ENCODE measurements at places on chromosomes 5 and 9.

GRCh38 chr5:122982376-122982775, 54.1 kb downstream of the PPIC start:
- no peak for DNase-seq

DNA sequence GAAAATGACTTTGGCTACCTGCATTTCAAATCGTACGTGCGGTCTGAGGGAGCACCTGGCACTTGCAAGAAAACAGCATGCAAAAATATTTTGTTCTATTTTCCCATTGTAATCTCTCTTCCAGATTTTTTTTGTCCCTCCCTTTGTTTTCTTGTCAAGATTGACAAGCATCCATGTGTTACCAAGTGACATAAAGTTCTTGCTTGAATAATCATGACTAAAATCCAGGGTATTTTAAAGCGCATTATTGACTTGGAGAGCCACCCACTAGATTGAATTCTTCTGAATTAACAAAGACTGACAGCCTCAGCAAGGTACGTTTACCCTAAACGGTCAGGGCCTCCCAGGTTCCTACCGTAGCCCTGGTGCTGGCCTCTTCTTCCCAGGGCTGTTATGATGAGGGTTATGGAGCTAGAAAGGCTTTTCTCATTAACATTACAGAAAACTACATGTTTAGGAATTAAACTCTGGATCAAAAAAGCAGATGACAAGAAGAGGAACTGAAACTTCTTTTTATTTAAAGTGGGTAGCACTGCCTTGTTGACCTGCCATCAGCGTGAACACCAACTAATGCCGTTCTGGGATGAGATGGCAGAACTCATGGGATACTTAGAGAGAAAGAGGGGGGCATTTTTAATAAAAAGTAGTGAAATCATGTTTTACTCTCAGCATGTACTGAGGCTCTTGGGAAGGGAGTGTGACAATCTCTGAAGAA, 297.0 kb downstream of the EFNA5 start:
- DNase-seq, result no peak

DNA sequence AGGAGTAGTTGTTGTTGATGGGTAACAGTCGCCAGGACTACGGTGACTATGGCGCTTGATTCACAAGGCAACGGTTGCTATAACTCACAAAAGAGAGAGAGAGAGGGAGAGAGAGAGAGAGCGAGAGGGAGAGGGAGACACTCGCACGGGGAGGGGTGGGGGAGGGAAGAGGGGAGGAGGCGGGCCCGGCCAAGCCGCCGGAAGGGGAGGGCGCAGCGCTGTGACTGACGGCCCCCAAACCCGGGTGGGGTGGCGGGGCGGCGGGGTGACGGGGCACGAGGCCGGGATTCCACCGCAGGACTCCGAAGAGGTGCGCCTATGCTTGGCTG, at the start of gene RFX3:
Gene RFX3, minus strand, starts transcription at position 166 of the 329 bp plus-strand sequence. CDS start 130,413 bp downstream, outside the sequence.
- DNase-seq, result peak; percentile 87

- DNase-seq, result no peak
Observed at GRCh38 chr5:135391869-135392255, 7.2 kb downstream of the MACROH2A1 start.

DNA sequence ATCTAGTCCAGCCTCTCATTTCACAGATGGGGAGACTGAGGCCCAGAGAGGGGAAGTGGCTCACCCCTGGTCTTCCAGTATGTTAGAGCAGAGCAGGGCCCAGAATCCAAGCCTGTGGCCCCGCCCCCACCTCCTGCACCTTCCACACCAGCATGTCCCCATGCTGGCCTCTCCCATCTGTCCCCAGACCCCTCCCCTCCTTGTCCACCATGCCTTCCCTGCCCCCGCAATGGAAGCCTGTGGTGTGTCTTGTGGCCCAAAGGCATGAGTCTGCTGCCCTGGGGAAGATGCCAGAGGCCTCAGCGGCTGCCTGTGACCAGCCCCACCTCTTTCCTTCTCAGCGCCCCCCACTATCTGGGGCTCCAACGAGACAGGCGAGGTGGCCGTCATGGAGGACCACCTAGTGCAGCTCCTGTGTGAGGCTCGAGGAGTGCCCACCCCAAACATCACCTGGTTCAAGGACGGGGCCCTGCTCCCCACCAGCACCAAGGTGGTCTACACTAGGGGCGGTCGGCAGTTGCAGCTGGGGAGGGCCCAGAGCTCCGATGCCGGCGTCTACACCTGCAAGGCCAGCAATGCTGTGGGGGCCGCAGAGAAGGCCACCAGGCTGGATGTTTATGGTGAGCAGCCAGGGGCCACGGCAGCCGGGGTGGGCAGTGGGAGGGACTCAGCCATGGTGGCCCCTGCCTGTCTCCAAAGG, 87.2 kb downstream of the HMCN2 start:
- no peak for DNase-seq

GRCh38 chr5:29162297-29162696, 2031.2 kb upstream of the CDH6 start:
- DNase-seq, result no peak

DNA sequence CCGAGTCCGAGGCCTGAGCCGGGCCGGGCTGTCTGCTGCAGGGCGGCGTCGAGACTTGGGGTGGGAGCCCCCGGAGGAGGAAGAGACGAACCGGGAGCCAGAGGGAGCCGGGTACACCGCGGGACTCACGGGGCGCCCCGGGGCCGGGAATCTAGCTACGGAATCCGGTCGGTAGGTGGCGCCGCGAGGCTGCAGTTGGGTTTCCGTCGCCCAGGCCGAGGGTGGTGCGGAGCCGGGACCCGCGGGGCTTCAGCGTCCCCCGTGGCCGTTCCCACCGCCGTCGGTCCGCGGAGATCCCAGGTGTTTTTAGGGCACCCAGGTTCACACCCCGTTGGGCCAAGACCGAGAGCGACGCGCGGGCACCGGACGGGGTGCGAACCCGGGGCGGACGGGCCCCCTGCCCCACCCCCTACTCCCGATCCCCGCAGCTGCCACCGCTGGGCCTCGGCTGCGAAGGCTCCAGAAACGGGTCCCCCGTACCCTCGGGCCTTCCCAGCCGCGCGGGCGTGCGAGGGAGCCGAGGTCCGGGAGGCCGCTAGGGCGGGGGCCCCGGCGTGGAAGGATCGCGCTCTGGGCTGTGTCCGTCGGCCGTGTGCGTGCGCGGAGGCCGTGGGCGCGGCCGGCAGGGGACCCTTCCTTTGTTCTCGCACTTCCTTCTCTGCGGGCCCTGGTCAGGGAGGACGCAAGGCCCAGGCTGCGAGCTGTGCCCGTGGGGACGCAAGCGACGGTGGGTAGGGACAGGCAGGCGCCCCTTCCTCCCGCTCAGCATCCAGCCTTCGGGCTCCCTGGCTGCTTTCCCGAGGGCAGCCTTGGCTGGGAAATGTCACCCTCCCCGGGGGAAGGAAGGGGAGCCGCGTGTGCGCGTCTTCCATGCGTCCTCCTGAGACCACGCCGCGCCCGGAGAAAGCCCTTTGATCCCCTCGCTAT, 146.6 kb downstream of the GAPVD1 start:
- peak; percentile 38 for DNase-seq

DNA sequence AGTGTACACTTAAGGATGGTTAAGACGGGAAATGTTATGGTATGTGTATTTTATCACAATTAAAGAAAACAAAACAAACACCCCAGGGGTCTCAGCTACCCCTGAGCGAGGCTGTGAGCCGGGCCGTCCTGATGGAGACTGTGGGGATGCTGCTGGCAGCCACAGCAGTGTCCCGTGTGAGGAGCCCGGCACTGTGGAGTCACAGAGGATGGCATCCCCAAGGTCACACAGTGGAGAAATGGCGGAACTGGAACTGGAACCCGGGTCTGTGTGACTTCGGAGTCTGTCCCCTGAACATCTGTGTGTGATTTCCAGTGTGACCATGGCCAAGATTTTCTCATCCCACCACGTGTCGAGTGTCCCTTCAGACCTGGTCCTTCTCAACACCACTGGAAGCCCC, 80.7 kb upstream of the PHYKPL start:
- no peak for DNase-seq

- no peak for DNase-seq
Observed at GRCh38 chr5:90015584-90016018, 394.0 kb downstream of the CETN3 start.

- DNase-seq, result no peak
Observed at GRCh38 chr5:66863243-66864170, 267.3 kb downstream of the MAST4 start.

- no peak for DNase-seq
Observed at GRCh38 chr9:133742251-133742650, 4.1 kb upstream of the SARDH start.

GRCh38 chr9:99226054-99226453, 4.0 kb downstream of the SEC61B start:
- DNase-seq, result no peak

- no peak for DNase-seq
Observed at GRCh38 chr5:113871972-113872371, 358.5 kb downstream of the YTHDC2 start.

DNA sequence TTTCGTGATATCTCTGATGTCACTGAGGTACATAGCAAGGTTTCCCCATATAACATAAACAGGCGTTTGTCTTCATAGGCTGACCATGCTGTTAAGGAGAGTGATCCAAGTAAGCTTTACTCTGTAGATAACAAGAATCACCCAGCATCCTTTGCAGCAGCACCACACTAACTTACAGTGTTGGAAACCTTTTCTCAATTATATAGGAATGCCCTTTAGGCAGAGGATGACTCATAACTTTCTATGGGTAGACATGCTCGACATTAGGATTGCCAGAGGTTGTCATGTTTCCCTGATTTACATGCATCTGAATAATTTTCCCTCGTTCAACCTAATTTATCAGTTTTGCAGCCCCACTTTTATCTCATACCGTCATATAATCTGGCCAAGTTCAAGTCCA, 870.0 kb upstream of the CDH9 start:
- no peak for DNase-seq

DNA sequence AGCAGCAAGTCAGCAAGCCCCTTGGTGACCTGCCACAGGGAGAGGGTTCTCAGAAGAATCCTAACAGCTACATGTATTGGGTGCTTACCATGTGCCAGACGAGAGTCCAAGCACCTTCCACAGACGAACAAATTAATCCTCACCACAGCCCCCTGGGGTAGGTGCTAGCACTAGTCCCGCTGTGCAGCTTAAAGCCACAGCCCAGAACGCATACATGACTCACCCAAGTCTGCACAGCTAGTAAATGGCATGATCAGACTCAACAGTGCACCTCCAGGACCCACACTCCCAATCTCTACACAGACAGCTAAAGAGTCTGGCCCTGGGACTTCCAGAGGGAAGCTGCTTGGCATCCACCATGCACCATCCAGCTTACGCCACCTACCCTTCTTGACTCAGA, 111.5 kb downstream of the PAX5 start:
- DNase-seq, result no peak

DNA sequence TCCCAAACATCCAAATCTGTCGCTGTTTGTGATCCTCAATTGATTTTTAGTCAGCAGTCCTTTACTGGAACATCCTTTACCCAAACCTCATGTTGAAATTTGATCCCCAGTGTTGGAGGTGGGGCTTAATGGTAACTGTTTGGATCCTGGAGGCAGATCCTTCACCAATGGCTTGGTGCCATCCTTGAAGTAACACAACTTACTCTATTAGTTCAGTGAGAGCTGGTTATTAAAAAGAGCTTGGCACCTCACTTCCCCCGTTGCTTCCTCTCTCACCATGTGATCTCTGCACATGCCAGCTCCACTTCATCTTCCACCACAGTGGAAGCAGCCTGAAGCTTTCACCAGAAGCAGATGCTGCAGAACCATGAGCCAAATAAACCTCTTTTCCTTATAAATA, 40.3 kb downstream of the DNAJB5 start:
- DNase-seq, result no peak

GRCh38 chr9:95793924-95794828, 81.3 kb upstream of the ERCC6L2 start:
- DNase-seq, result no peak

DNA sequence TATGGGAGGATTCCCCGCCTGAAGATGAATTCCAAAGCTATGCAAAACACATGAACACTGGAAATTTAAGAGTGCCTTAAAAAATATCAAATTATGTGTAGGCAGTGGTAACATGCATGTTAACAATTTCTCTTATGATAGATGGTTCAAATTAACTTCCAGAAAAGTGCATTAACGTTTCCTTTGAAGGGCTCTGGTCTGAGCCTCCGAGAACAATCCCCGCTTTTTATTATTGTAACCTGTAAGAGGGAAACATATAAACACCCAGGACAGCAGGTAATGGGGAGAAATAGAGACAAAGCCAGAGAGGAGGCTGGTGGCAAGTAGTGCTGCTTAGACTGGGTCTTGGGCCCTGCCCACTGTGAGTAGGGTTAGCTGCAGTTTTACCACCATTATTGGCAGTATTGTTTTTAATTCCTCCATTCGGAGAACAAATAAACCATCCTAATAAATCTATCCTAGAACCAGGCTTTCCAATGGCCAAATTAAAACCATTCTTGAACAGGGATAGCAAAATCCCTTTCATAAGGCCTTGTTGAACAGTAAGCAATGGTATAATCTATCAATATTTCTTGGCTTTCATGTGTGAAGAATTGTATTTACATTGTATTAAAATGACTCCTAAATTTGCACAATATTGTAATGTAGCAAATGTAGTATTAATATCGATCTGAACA, 6.3 kb downstream of the NR2F1 start:
- no peak for DNase-seq

- DNase-seq, result no peak
Observed at GRCh38 chr5:58666141-58666540, 83.3 kb downstream of the RAB3C start.

DNA sequence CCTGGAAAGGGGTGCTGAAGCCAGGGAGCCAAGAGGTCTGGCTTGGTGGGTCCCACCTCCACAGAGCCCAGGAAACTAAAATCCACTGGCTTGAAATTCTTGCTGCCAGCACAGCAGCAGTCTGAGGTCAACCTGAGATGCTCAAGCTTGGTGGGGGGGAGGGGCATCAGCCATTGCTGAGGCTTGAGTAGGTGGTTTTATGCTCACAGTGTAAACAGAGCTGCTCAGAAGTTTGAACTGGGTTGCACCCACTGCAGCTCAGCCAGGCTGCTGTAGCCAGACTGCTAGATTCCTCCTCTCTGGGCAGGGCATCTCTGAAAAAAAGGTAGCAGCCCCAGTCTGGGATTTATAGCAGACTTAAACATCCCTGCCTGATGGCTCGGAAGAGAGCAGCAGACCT, 55.5 kb upstream of the FBXL17 start:
- DNase-seq, result no peak

DNA sequence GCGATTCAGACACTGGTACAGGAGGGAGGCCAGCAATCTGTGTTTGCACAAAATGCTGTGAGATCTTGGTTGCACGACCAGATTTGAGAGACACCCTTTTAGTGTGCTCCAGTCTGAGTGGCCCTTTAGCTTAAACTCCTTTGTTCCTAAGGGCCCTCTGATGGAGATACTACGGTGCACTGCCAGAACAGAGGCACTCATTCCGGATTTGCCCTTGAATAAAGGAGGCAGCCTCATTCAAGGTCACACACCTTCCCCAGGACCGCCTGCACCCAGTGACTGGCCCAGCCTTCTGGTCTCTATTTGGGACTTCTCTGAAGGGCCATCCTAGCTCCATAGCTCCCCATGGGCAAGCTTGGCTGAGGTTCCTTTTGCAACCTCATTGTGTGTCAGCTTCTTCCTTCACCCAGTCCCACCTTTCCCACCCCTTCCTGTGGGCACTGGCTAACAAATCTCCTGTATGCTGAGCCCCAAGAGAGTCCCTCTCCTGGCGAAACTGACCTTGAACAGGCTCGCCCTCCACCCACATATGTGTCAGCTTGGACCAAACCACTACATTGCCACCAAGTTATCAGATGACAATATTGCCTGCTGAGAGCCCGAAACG, 191.7 kb downstream of the GABBR2 start:
- no peak for DNase-seq
